ENCODE measurements at places on chromosomes 4 and X.

DNA sequence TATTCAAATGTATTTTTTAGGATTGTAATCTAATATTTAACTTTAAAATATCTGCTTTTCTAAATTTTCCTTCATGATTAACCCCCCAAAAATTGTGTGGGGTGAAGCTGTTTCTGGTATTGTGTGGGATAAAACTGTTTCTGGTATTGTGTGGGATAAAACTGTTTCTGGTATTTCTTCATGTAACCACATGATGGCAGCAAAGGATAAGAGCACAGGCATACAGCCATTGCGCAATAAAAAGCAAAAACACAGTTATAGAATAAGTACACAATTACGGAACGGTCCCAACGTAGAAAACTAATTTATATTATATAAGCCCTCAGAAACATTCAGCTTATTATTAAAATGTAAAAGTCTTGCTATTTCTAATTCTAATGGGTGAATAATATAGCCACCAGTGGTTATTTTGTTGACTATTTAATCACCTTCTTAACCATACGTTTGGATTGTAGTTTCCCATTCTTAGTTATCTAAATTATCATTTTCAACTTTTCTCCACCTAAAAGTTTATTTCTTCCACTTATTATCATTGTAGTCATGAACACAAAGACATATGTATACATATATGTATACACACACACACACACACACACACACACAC is 333.9 kb upstream of the FSTL5 start:
- no peak for DNase-seq

DNA sequence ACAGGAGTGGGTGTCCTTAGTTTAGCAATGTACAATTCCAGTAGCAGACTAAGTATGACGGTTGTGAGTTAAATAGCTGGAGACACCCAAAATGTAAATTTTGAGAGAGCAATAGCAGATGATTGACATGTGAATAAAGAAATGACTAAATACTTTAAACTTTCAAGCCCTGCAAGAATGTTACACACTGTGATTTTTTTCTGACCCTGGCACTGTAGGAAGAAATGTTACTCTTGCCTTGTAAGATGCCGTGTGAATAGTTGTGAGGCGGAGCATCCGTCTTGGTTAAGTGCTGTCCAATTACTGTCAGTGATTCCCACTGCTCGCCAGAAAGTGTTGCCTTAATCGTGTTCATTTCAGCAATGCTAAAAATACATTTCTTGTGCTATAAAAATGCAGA is 1248.1 kb downstream of the RAPGEF2 start:
- no peak for DNase-seq

DNA sequence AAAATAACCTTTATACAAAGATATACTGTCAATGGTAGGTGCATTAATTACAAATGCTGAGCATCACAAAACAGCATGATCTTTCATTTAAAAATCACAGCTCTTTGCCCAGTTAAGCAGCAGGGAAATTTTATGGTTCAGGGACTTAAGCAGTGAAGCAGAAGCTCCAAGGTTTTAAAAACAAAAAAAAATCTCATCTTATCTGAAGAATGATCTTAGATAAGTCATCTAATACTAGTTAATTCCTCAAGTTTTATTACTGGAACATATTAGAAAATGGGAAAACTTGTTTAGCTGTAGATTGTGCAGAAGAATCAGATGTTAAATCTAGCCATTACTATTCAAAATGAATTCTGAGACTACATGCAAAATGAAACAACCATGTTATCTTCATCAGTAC is 289.9 kb downstream of the GASK1B start:
- no peak for DNase-seq

GRCh38 chrX:124282580-124282979 is 49.9 kb upstream of the TEX13D start:
- DNase-seq, result no peak

GRCh38 chr4:119082661-119083060 is 53.0 kb upstream of the MYOZ2 start:
- DNase-seq, result no peak
